ENCODE measurements at places on chromosomes 16 and 17.
A peak's percentile ranks its signal among the peaks of the same experiment; 100 is the strongest.

- no peak for DNase-seq
Observed at GRCh38 chr17:34379868-34380267, 16.8 kb upstream of the CCL1 start.

DNA sequence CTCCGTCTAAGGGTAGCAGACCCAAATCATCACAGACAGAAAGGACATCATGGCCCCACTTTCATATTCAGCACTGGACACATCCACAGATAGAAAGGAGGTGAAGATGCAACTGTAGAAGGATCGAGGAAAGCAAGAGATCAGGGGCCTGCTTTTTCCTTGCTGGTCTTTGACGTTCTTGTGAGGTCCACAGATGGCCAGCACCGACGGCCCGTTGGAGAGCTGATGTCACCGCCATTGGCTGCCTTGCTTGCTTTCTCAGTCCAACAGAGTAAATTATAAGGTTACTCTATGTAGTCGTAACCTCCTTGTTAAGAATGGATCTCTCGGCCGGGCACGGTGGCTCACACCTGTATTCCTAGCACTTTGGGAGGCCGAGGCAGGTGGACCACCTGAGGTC, 5.1 kb upstream of the RBFOX3 start:
- no peak for DNase-seq

DNA sequence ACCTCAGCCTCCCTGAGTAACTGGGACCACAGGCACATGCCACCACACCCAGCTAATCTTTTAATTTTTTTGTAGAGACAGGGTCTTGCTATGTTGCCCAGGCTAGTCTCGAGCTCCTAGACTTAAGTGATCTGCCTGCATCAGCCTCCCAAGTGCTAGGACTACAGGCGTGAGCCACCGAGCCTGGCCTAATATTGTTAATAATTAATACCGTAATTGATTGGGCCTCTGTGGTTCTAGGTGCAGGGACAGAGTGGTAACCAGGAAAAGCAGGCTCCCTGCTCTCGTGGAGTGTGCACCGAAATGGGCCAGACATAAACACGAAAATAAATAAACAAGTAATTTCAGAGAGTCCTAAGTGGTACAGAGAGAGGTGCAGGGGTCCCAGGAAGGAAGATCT, 241.0 kb downstream of the GSG1L start:
- DNase-seq = no peak

GRCh38 chr16:80117556-80118130, 423.1 kb upstream of the DYNLRB2 start:
- no peak for DNase-seq

GRCh38 chr16:12314653-12315185, 338.2 kb downstream of the SNX29 start:
- no peak for DNase-seq

DNA sequence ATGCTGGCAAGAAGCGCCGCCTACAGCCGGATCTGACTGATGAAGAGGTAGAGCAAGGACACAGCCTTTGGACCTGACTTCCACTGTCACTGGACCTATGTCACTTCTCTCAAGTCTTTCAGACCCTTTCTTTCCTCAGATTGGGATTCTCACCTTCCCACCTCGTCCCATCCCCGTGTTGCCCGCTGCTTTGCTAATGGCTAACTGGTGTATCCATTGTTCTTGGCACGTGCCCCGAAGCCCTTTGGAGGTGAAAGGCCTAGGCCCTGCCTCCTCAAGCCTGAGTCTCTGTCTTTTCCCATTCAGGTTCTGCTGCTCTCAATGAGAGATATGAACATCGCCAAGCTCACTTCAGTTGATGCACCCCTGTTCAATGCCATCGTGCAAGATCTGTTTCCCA, 53.3 kb upstream of the KDM6B start:
- no peak for DNase-seq

DNA sequence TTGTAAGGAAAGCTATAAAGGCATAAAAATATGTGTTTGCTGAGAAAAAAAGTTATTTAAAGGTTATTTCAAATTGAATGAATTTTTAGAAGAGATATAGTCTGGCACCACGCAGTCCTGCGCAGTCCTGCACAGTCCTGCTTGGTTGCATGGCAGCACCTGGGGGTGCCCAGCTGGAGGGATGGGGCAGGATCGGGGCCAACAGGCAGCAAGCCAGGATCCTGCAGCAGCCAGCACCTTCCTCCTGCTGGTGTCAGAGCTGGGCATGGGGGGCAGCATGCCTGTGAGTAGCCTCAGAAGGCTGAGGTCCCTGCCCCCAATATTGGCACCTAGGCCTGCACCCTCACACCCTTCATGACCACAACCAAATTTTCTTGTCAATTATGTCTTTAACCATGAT, 46.0 kb downstream of the GLG1 start:
- no peak for DNase-seq

- DNase-seq = peak; percentile 66
Observed at GRCh38 chr16:81526935-81527334, 82.3 kb downstream of the CMIP start.

GRCh38 chr17:4607773-4608187, 23.5 kb downstream of the SMTNL2 start:
- DNase-seq = no peak
